ENCODE measurements at places on chromosomes 5 and 9.

GRCh38 chr5:91386120-91386519 is 3.0 kb upstream of the ARRDC3 start:
- no peak for DNase-seq

- no peak for DNase-seq
These were observed 59.8 kb upstream of the RFX3 start for GRCh38 chr9:3585606-3586005.

GRCh38 chr5:146588331-146589027 is 72.5 kb upstream of the GPR151 start:
- DNase-seq = no peak

- DNase-seq = no peak
These were observed 1.9 kb downstream of the DOK3 start for GRCh38 chr5:177507596-177508220.

DNA sequence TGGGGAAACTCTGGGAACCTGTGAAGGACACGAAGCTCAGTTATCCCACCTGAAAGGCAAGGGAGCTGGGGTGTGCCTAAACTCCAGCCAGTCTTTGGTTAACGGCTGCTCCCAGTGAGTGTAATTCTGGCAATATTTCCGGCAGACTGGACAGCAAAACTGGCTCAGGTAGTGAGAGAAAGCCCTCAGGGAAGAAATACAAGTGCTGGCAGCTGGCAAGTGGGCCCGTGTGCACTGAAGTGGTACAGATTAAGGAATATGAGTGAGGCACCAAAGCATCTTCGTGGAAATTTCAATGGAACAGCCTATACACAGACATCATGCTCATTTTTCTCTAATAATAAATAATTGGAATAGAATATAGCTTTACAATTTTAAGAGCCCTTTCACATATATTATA is 56.2 kb downstream of the ABHD17B start:
- no peak for DNase-seq

GRCh38 chr5:873328-873727 is 19.3 kb downstream of the BRD9 start:
- no peak for DNase-seq

Measured in NCI-H2081 treated with DMSO at 0.1 percent for 48 hours (cell line).